ENCODE measurements at places on chromosomes 1 and 21. TPM values are rescaled to one million over a fixed set of nuclear protein-coding genes. Genes with fewer than 3 reads are reported as not detected.

DNA sequence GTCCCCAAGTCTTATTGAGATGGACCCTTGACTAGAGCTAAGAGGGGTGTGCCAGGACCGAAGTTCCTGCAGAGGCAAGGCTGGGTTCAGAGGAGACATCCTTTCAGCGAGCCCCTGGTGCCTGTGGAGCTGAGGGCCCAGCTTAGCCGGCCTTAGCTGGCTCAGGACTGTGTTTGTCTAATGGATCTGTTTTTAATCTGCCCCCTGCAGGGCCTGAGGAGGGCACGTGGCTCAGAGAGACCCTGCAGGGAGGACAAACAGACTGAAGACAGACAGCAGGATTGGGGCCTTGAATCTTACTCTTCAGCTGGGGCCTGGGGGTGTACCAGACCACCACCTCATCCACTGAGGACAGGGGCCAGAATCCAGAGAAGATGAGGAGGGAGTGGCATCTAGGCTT lies 1.6 kb downstream of the CRABP2 start:
- no peak for DNase-seq

DNA sequence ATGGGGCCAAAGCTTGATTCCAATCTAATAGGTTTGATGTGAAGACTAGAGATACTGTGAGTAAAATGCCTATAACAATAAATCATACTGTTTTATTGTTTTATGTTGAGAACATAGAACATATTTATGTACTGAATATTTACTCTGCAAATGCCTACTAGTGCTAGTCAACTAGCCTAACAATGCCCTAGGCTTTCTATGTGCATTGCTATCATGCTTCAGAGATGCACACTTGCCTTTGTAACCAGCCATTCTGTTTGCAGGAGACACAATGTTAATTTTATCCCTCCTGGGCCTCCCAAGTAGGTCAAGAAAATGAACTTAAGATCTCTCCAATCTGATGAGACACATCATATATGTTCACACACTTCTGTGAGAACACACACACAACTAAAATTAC lies 530.8 kb upstream of the BEND5 start:
- DNase-seq = no peak

DNA sequence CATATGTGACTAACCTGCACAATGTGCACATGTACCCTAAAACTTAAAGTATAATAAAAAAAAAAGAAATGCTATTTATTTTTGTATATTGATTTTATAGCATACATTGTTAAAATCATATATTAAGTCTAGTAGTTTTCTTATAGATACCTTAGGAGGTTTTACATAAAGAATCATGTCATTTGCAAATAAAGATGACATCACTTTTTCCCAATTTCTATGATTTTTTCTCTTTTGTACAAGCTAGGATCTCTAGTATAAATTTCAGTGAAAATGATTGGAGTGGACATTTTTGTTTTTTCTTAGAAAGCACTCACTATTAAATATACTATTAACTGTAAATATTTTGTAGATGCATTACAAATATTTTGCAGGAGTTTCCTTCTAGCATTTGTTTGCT lies 20.5 kb upstream of the NTMT2 start:
- no peak for DNase-seq

DNA sequence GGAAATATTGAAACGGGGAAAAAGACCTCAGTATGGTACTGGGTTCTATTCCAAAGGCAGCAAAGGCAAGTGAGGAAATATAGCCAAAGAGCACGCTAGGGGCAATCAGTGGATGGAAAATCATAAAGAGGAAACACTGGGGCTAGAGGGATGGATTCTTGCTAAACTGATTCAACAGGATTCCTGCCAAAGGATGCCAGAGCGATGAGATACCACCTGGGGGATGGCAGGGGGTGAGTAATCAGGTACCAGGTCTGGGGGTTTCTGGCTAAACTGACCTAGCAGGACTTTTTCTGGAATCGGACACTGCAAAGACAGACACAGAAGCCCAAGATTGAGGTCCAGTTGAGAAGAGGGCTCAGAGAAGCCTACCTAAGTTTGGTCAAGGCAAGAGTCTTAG lies 6.7 kb downstream of the CHI3L2 start:
- DNase-seq = no peak

DNA sequence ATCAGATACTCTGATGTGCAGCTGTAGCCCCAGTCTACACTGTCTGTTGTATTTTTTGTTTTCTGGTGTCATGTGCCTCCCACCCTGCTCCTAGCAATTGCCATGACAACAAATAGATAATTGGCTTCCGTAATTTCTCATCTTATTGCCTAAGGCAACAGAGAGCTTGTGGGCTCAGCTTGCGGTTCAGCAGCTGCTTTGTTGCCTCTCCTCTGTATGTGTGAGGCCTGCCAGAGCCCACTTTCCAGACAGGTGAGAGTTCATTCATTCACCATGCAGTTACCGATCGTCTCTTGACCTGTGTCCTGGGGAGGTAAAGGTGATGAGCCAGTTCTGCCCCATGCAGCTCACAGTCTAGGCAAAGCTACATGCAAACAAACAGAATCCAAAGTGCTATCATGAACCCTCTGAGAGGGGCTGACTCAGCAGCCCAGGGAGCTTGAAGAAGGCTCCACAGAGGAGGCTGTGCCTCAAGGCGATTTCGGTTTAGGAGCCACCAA lies 11.9 kb downstream of the LGALS8 start:
- no peak for DNase-seq

GRCh38 chr21:28723646-28724045 lies 269.0 kb downstream of the LTN1 start:
- no peak for DNase-seq

DNA sequence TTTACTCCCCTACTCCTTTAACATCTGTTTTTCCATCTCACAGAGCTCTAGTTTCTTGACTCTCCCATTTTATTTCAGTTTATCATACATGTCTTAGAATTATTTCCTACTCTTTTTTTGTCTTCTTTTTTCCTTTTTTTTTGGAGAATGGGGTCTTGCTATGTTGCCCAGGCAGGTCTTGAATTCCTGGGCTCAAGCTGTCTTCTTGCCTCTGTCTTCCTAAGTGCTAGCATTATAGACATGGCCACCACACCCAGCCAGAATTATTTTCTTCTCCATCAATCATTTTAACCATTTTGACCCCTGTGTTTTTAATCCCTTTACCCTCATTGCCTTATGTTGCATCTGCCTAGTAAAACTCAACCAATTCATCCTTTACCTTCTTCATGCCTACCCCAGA lies 123.2 kb upstream of the KIAA1614 start:
- no peak for DNase-seq

- DNase-seq = peak; percentile 68
These were observed 22.7 kb downstream of the PGM1 start for GRCh38 chr1:63615768-63616420.

DNA sequence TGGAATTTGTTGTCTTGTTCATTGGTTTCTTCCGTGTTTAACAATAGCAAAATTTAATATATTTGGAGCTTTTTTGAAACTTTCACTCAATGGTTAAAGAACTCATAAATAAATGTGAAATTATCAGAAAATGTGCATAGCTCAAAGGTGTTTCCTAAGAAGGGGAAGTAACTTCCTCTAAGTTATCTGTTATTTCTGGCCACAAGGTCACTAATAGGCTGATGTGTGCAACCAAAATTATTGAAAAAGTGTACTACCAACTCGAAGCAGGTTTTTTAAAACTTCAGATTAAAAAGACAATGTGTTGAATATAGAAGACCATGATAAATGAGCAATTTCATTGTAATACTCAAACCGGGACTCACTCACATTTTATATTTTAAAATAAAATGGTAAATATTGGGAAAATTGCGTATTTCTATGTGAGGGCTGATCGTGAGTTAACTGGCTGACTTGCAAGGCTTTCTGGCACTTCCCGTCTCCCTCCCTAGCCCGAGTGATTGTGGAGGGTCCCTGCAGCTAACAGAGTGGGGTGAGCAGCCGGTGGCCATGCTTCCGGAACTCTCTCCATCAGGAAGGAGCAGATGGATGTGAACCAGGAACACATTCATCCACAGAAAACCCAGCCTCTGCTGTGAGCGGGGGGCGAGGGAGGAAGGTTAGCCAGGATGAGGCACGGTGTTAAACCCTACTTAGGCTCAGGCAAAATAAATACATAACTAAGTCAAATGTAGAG lies 96.9 kb downstream of the ERG start:
- DNase-seq = no peak

DNA sequence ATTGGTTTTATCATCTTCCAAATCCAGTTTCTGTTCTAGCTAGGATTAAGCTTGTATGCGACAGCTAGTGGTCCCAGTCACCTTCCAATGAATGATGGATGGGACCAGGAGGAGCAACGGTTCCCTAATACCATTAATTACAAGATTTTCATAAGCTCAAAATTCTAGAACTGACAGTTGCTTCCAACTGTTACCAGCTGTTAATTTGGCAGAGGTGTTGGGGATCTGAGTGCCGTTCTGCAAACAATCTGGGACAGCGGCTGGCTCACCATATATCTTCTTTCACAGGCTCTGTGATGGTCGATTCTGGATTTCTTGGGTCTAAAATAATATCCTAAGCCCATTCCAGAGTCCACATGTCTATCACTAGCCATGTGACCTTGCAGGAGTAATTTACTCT lies 34.5 kb upstream of the RALGPS2 start:
- no peak for DNase-seq

GRCh38 chr1:6440198-6441126 lies 15.9 kb downstream of the ESPN start:
- peak; percentile 38 for DNase-seq

DNA sequence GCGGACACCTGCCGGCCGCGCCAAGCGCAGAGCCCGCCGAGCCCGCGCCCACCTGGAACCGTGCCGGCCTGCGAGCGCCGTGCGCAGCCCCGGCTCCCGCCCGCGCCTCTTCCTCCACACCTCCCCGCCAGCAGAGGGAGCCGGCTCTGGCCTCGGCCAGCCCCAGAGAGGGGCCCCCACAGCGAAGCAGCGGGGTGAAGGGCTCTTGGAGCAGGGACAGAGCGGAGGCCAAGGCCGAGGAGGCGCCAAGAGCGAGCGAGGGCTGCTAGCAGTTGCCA lies 50.1 kb upstream of the KRTAP19-8 start:
- no peak for DNase-seq

DNA sequence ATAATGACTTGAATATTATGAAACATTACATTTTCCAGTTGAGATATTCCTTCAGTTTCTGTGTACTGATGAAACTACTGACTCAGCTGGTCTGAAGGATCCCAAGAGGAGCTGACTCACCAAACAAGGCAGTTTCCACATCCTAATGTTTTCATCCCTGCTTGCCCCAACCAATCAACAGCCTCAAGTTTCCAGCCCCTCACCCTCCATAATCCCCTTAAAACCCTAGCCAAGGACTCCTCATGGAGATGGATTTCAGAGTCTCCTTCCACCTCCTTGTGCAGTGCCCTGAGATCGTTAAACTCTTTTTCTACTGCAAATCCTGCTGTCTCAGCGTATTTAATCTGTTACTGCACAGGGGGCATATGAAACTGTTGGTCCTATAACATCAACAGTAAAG lies 83.1 kb upstream of the HAO2 start:
- no peak for DNase-seq

- no peak for DNase-seq
These were observed 334.5 kb downstream of the NUF2 start for GRCh38 chr1:163656095-163656759.

DNA sequence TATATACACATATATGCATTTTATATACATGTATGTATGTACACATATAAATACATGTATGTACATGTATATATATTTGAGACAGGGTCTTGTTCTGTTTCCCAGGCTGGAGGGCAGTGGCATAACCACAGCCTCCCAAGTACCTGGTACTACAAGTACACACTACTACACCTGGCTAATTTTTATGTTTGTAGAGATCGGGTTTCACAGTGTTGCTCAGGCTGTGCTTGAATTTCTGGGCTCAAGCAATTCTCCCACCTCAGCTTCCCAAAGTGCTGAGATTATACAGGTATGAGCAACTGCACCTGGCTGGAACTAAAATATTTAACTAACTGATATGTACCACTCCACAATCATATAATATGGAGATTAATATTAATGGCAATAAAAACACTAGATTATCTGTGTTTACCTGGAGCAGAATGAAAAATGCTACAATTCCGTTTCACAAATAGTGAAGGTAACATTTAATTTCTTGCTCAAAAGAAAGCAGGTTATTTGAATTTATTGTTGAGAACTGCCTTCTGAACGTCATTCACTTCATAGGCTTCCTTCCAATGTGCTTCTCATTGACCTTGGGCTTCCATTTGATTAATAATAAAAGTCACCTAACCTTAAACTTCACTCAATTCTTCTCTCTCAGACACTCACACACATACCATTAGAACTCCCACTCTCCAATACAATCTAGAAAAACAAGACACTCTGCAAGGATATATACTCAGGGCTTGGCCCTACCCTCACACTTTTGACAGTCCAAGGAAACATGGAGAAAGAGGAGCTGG lies 57.0 kb downstream of the PTGER3 start:
- DNase-seq = no peak

DNA sequence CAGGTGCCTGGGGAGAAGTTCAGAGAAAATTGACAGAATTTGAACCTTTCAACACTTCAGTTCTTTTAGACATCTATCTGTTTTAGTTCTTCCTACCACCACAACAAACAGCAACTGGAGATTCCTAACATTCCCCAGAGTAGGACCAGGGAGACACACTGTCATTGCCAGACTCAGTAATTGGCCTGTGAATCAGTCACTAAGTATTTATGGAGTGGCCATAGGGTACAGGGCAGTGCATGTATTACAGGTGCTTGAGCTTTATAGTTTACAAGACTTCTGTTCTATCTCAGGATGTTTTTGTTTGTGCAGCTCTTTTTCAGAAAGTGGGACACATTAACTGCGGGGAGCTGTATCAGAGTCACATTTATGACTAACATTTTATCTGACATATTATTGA lies 1.7 kb downstream of the CDC14A start:
- DNase-seq = peak; percentile 12

- DNase-seq = no peak
These were observed 252.8 kb upstream of the ADGRL2 start for GRCh38 chr1:81547912-81548303.

GRCh38 chr1:86416343-86416742 lies 7.6 kb upstream of the CLCA2 start:
- DNase-seq = no peak

GRCh38 chr1:79874289-79874688 lies 867.8 kb upstream of the ADGRL4 start:
- DNase-seq = no peak

- DNase-seq = no peak
These were observed 77.4 kb upstream of the CAMK1G start for GRCh38 chr1:209506101-209506500.

GRCh38 chr21:30058928-30059327 lies 107.7 kb downstream of the CLDN17 start:
- DNase-seq = no peak

GRCh38 chr1:184388971-184389370 lies 2.1 kb downstream of the C1orf21 start:
- DNase-seq = no peak

The MCOLN2 gene
- total RNA-seq = 103 TPM

The C1QA gene
- not detected for total RNA-seq

The LRRC53 gene
- total RNA-seq = not detected

The KMO gene
- total RNA-seq = 14.2 TPM

The KPRP gene
- total RNA-seq = not detected

The CAPN9 gene
- total RNA-seq = not detected

The CHI3L2 gene
- 88.7 TPM for total RNA-seq

The F13B gene
- total RNA-seq = not detected

The WARS2 gene
- 7.0 TPM for total RNA-seq

The RBM11 gene
- 0.81 TPM for total RNA-seq

The UBL4B gene
- total RNA-seq = not detected

The MYOG gene
- not detected for total RNA-seq

The MRPL9 gene
- 99.3 TPM for total RNA-seq
